ENCODE measurements at places on chromosomes 5 and 9. TPM values are rescaled to one million over a fixed set of nuclear protein-coding genes. Genes with fewer than 3 reads are reported as not detected.

- peak; percentile 25 for DNase-seq
Measured at GRCh38 chr9:2271426-2271825, 256.3 kb downstream of the SMARCA2 start.

DNA sequence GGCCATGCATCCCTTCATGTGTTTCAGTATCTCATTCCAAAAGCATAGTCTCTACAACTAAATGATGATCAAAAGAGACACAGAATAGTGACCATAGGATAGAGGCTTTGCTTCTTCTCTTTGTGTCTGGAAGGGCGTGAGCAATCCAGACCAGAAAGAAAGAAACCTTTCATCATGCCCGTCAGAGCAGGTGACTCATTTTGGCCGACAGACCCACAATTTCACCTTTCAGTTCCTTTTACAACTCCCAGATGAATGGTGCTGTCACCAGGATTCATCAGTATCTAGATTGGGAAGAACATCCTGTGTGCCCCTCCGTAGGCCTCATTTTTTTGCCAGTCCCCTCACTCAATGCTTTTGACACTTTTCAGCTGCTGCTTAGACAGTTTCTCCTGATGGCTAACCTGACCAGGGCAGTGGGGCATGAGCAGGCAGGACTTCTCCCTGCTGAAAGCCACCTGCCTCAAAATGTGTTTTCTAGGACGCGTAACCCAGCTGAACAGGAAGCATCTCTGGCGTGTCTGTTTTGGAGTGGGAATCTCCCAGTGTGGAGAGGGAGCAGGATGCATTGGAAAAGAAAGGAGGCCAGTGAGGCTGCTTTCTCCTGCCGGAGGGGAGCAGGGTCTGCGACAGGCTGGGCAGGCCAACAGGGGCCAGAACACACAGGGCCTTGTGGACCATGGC is 21.2 kb downstream of the ABLIM3 start:
- no peak for DNase-seq

GRCh38 chr9:86827893-86828292 is 119.4 kb downstream of the GAS1 start:
- DNase-seq: no peak

DNA sequence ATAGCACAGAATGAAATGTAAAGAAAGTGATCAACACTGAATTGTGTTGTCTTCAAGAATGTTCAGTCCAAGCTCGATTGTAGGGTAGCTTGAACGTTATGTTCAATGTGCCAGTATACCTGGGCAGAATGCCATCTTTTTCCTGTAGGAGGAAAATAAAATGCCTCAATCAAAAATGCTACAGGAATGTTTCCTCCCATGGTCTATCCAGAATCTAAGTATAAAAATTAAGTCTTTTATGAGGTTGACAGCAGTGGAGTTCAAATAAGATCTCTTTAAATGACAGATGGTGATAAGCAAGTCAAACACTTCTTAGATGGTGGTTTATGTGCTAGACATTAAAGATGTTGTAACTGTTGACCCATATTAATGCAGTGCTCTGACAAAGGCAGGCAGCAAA is 488.6 kb downstream of the CSNK1G3 start:
- no peak for DNase-seq

GRCh38 chr5:96483878-96484277 is 50.8 kb upstream of the PCSK1 start:
- DNase-seq: no peak

GRCh38 chr9:36796671-36797419 is 224.2 kb downstream of the MELK start:
- DNase-seq: no peak

GLDC gene
- total RNA-seq: not detected

COL5A1 gene
- total RNA-seq: 13.9 TPM

IFT74 gene
- 10.1 TPM for total RNA-seq
